ENCODE measurements at places on chromosomes 4 and X.

- DNase-seq, result no peak
These were observed 17.9 kb downstream of the PPA2 start for GRCh38 chr4:105455998-105456397.

DNA sequence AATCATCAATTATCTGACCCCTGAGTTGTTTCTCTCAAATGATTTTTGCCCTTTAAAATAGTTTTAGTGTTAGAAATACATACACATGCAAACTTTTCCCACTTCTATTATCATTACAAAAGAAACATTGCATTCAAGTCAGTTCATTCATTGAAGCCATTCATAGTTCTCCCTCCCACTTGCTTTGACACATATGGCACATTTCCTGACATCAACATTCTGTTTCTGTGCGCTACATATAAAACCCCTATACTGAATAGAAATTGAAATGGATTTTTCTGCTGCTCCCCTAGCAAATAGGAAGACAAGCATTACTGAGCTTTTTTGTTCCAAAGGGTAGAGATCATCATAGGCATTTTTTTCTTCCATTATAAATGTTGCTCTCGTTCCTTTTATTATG lies 497.9 kb upstream of the PCDH10 start:
- DNase-seq, result no peak

DNA sequence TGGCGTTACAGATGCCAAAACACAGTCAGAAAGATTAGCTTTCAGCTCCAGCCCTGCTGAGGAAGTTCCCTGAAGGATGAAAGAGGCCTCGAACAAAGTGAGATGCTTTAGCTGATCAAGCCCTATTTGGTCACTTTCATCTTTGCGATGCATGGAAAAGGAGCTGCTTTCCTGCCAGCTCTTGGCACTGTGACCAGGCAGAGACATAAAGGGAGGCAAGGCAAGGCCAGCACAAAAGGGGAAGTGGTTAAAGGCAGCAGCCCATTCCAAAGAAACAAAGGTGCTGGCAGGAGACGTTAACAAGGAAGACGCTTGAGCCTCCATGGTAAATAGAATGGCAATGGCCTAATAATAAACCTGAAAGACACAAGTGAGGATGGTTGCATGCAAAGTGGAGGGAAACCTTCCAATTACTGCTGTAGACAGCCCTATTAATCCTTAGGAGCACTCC lies 617.1 kb upstream of the INTU start:
- DNase-seq, result no peak

- DNase-seq, result no peak
These were observed 7.9 kb downstream of the TET2 start for GRCh38 chr4:105154576-105154975.

- no peak for DNase-seq
These were observed 1653.3 kb upstream of the PCDH7 start for GRCh38 chr4:29066861-29067260.

DNA sequence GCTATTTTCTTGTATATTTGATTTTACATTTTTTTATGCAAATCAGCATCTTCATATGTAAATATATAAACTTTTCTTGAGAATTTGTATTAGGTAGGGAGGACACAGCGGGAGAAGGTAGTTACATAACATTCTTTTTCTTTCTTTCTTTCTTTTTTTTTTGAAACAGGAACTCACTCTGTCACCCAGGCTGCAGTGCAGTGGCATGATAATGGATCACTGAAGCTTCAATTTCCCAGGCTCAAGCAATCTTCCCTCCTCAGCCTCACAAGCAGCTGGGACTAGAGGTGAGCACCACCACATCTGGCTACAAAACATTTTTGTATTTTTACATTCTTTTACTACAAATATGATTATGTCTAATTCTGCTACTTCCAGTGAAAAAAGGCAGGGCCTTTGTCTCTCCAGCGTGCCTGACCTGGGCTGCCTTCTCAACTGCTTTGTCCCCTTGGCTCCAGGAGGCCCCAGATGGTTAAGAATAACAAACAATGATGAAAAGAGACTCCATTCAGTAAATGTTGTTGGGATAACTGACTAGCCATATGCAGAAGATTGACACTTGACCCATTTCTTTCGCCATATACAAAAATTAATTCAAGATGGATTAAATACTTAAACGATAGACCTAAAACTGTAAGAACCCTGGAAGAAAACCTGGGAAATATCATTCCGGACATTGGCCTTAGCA lies 46.5 kb upstream of the FAT4 start:
- no peak for DNase-seq

GRCh38 chr4:118076958-118077766 lies 42.9 kb downstream of the NDST3 start:
- no peak for DNase-seq

- DNase-seq, result no peak
These were observed 99.3 kb upstream of the PRKG2 start for GRCh38 chr4:81314196-81314896.

DNA sequence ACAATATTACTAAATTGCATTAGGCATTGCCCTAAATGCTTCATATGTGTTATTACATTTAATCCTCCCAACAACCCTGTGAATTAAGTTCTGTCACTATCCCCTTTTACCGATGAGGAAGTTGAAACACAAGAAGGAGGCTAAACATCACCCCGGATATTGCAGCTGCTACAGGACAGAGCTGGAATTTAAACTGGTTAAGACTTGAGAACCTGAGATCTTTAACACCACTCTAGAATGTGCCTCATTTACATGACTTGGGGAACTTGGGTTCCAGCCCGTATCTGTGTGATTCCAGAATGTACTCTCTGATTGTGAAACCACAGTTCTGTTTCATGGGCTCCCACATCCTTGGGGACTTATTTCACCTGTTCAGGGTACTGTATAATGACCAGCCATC lies 165.1 kb upstream of the PPARGC1A start:
- no peak for DNase-seq

GRCh38 chr4:54779036-54779435 lies 121.3 kb downstream of the KIT start:
- no peak for DNase-seq

DNA sequence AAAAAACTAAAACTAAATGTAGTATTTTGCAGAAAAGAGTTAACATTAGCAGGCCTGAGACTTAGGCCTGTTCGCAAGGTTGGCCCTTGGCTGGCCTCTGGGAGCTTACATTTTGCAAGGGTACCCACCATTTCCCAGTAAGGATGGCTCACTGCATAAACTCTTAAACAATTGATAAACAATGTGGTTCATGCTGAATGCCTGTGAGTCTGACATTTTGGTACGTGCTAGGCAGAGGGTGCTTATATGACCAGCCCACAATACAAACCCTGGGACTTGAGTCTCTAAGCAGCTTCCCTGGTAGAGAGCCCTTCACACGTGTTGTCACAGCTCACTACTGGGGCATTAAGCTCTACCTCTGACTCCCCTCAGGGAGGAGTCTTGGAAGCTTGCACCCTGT lies 7.4 kb downstream of the PRPS2 start:
- no peak for DNase-seq

DNA sequence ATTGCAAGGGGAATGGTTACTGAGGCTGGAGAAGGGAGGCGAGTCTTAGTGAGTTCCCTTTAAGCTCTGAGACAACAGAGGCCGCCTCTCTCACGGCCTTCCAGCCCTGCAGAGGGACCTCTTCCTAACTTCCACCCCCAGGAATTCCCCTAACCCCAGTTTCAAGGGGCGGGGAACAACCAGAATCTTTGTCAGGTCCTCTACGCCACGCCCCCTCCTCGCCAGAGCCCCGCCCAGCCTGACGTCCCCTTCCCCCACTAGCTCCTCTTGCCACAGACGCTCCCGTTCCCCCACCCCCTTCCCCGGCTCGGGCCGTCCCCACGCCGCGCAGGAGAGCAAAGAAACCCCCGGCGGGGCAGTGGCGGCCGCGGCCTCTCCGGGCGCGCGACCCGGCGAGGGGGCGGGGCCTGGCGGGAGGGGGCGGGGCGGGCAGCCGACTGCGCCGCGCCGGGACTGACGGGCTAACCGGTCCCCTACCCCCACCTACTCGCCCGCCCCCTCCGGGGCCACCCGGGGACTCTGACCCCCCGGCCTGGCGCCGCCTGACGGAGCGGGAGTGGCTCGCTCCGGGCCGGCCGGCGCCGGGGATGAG lies 12.3 kb upstream of the TMEM156 start:
- DNase-seq, result peak; percentile 71

DNA sequence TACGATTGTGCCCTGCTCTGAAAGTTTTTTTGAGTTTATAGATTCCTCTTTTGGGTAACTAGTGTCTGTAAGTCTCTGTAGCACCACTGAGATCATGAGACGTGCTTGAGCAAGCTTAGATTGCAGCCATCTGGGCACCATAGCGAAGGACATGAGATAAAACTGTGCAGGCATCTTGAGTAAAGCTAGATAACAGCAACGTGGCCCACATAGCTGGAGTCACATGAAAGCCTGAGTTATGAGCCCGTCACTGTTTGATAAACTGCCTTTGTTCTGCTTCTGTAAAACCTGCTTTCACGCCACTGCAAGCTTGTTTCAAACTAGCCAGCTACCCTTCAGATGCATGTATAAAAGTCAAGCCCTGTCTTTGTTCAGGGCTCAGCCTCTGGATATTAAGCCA lies 359.1 kb upstream of the CXorf51A start:
- no peak for DNase-seq

DNA sequence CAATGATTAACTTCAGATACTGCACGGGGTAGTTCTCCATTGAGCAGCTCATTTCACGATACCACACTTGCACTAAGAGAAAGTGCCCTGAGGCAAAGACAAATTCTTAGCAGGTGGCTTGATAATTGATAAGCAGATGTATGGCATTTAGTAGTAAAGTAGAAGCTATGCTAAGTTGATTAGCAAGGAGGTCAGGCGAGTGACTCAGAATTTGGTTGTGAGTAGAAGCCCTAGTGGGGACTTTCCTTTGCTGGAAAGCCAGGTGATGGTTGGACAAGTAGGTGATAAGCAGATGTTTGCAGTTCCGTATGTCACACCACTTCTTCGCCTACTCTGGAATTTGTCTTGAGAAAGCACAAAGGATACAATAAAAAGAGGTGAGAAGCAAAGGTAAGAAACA lies 58.7 kb downstream of the TLL1 start:
- no peak for DNase-seq

- no peak for DNase-seq
These were observed 179.4 kb upstream of the PACRGL start for GRCh38 chr4:20520901-20521300.

- no peak for DNase-seq
These were observed 126.9 kb upstream of the GUCY1A1 start for GRCh38 chr4:155539746-155540145.

- no peak for DNase-seq
These were observed 10.4 kb upstream of the GABRE start for GRCh38 chrX:151984902-151985301.

DNA sequence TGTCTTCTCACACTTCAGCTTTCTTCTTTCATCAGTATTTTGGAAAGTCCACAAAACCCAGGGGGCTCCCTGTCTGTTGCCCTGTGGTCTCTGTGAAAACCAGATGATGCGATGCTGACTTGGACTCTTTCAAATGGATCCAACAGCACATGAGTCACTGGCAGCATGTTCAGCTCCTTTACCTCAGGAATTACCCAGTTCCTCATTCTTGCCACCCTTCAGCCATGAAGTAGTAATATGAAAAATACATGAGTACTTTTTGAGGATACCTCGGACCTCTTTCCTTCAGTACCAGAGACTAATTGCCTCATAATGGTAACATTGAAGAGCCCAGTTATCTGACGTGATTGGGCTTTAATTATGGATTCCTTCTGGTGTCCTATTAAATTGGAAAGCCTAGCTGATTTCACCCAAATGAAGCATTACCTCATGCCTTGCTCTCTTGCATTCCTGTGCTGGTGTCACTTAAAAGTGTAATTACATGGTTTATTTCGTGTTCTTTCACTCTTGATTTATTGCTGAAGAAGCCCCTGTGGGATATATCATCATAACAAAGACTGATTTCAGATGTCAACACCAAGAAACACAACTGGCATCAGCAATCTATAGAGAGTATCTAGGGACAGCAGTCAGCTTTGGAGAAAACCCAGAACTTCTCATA lies 63.4 kb downstream of the NFKB1 start:
- peak; percentile 14 for DNase-seq

DNA sequence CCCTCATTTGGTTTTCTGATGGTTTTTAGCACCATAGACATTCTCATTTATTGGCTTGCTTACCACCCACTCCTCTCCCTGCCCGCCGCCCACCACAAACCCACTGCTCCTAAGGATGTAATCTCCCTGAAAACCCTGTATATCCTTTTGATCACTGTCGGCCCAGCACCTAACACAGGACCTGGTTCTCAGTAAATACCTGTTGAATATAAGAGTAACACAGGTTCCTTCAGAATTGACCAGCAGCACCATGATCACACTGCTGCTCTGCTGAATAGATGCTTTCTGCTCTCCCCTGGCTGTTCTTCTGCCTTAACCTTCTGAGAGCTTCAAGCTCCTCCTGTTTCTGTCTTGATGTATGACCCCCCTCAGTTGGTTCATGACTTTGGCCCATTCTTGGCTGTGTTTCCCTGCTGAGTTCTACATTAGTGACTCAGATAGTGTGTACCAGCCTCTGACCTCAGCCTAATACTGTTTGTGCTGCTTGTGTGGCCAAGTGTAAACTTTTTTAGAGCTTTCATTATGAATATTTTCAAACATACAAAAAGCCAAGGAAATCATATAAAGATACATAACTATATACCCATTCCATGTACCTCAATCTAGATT lies 265.3 kb downstream of the FRMPD4 start:
- no peak for DNase-seq
